ENCODE measurements at places on chromosomes 6 and 20. TPM values are rescaled to one million over a fixed set of nuclear protein-coding genes. Genes with fewer than 3 reads are reported as not detected.

Gene HSPA12B
- not detected for total RNA-seq

Gene TRIM40
- not detected for total RNA-seq

- H3K36me3 ChIP-seq = no peaks in the 10 kb centered on the region
- H3K27me3 ChIP-seq = peaks cover 38% of the 10 kb centered on the region
- H3K4me3 ChIP-seq = no peak overlapping the region
These were observed 292.5 kb downstream of the PHACTR1 start for GRCh38 chr6:13009031-13009430.

- no peaks in the 10 kb centered on the region for H3K27me3 ChIP-seq
- peaks cover 19% of the 10 kb centered on the region for H3K36me3 ChIP-seq
- DNase-seq = no peak
- no peak overlapping the region for H3K4me3 ChIP-seq
- H3K4me1 ChIP-seq = peaks cover 27% of the 10 kb centered on the region
- H3K27ac ChIP-seq = no peak overlapping the region
These were observed 79.4 kb upstream of the SUPT3H start for GRCh38 chr6:45457141-45457540.

DNA sequence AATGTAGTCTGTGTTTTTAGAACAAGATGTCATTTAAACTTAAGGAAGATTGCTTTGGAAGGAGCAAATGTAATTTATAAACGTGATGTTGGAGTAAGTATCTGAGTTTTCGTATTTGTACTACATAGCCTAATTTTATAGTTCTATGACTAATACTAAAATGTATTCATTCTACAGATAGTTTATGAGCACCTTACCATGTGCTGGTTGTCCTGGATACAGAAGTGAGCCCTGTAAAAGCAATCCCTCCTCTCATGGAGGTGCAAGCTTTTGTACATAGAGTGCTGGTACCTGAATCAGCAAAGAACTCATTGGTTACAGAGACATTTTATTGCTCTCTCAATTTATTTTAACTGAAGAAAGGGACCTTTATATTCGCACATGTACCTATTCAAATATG is 27.1 kb downstream of the TBPL1 start:
- no peaks in the 10 kb centered on the region for H3K27me3 ChIP-seq
- peaks cover 23% of the 10 kb centered on the region for H3K36me3 ChIP-seq
- no peak overlapping the region for H3K4me3 ChIP-seq
- no peak overlapping the region for H3K27ac ChIP-seq
- peaks cover 35% of the 10 kb centered on the region for H3K4me1 ChIP-seq

DNA sequence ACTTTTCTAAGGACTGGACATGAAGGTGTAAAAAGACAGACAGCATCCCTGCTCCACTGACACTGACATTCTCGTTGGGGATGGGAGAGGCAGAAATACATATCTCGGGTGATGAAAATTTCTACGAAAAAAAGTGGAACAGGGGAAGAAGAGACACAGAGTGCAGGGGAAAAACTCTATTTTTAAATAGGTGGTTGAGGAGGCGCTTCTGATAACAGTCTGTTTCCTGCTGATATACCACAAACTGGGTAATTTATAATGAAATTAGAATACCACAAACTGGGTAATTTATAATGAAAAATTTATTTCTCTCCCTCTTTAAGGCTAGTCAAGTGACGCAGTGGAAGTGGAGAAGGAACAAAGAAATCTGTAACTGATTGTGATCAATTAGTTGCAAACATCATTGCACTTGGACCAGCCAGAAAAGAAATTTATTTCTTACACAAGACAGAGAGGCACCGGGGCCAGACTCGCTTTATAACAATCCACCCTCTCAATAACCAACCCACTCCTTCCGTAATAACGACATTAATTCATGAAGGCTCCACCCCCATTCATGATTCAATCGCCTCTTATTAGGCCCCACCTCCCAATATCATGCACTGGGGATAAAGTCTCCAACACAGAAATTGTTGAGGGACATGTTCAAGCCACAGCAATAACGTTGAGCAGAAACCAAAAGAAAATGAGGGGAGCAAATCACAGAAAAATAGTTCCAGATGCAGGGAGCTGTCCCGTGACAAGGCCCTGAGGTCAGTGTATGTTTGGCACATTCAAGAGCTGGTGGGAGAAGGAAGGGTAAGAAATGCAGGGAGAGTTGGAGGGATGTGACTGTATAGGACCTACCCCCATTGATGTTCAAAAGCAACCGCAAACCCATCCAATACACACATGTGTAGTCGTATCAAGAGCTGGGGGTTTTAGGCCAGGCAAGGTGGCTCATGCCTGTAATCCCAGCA is 6.6 kb upstream of the SRSF6 start:
- H3K4me1 ChIP-seq = peaks cover 3% of the 10 kb centered on the region
- peaks cover 15% of the 10 kb centered on the region for H3K27me3 ChIP-seq
- H3K4me3 ChIP-seq = no peak overlapping the region
- DNase-seq = no peak
- no peaks in the 10 kb centered on the region for H3K36me3 ChIP-seq

Gene MYT1
- total RNA-seq = not detected

Gene WFDC5
- not detected for total RNA-seq

Gene FIG4
- 17.3 TPM for total RNA-seq

DNA sequence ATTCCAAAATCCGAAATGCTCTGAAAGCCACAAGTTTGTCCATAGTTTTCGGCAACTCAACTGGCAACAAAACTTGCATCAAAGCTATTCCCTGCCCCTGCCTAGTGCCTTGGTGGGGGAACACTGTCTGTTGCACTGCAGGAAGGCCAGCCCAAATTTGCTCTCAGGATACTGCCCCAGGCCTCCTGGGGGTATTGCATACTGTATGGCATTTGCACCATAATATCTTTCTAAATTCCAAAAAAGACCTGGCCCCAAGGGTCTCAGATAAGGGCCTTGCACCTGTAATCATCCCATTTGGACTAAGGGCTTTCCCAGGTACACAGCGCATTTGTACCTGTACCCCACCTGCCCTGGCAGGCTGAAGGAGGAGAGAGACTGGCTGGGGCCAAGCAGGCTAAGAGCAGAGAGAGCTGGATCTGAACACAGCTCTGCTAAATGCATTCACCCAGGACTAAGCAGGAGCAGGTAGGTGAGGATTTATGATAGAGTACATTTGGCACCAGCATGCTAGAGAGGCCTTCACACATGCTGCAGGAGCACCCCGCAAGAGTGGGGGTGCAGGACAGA is 4.0 kb upstream of the GRM4 start:
- no peak overlapping the region for H3K4me3 ChIP-seq
- peaks cover 68% of the 10 kb centered on the region for H3K27me3 ChIP-seq
- DNase-seq = no peak
- H3K36me3 ChIP-seq = no peaks in the 10 kb centered on the region

DNA sequence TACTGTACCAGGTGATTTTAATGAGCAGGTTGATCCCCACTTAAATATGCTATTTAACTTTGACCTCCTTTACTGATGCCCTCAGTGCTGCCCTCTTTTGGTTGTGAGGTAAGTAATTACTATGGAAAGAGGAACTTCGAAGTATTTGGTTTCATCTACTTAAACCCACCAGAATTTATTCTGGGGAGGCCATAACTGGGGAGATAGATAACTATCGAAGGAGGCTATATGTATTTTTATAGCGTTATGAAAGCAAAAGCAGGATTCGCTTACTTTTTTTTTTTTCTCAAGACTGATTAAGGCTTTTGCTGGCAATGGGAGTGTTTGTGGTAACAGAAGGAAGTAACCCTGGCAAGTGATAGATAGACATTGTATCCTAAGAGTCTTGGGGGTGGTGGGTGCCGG is 168.9 kb upstream of the CENPW start:
- H3K27ac ChIP-seq = no peak overlapping the region
- H3K27me3 ChIP-seq = no peaks in the 10 kb centered on the region
- no peak overlapping the region for H3K4me3 ChIP-seq
- H3K4me1 ChIP-seq = peaks cover 4% of the 10 kb centered on the region
- H3K36me3 ChIP-seq = no peaks in the 10 kb centered on the region

Gene RIPPLY2
- total RNA-seq = not detected

GRCh38 chr20:31719644-31720485 is 2.8 kb downstream of the BCL2L1 start:
- H3K36me3 ChIP-seq = peaks cover 72% of the 10 kb centered on the region
- peak overlapping the region; percentile 96 for H3K27ac ChIP-seq
- no peaks in the 10 kb centered on the region for H3K27me3 ChIP-seq
- no peak for DNase-seq

DNA sequence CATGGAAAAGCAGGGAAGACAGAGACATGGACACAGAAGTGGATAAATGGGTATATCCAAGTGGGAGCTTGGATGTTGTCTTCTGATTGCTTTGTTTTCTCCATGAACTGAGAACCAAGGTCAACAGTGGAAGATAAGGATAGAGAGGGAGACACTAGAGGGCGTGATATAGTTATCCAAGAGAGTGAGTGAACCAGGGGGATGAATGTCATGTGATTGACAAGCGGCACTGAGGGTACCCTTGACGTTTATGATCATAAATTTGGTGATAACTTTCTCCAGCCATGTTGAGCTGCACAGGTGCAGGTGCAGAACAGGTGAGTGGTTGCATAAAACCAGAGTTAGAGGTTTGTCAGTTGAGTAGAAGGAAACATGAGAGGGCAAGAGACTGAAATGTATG is 20.7 kb downstream of the EBF4 start:
- H3K27me3 ChIP-seq = peaks cover 2% of the 10 kb centered on the region
- H3K27ac ChIP-seq = no peak overlapping the region
- no peak overlapping the region for H3K4me3 ChIP-seq
- DNase-seq = no peak

DNA sequence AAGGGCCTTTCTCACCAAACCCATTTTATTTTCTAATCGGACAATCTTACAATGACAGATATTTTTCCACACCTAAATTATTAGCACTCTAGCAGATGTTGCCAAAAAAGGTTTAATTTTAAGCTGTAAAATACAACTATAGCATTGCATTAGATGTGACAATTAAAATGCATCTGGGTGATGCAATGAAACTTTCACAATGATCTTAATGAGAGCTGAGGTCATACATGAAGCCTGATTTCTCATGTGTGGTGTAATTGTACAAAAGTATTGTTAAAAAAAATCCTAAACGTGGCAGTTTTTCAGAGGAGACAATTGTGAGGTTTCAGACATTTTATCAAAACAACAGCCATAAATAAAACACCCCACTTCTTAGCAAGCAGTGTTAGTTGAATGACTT is 606.0 kb downstream of the HDGFL1 start:
- no peak for DNase-seq
- no peaks in the 10 kb centered on the region for H3K36me3 ChIP-seq
- no peaks in the 10 kb centered on the region for H3K27me3 ChIP-seq
- no peak overlapping the region for H3K27ac ChIP-seq
- no peaks in the 10 kb centered on the region for H3K4me1 ChIP-seq
- no peak overlapping the region for H3K4me3 ChIP-seq

- no peaks in the 10 kb centered on the region for H3K27me3 ChIP-seq
- H3K36me3 ChIP-seq = no peaks in the 10 kb centered on the region
- no peak overlapping the region for H3K27ac ChIP-seq
- no peaks in the 10 kb centered on the region for H3K4me1 ChIP-seq
- no peak for DNase-seq
- H3K4me3 ChIP-seq = no peak overlapping the region
These were observed 14.2 kb downstream of the MLIP start for GRCh38 chr6:54125493-54125892.

Gene SLC22A2
- total RNA-seq = not detected

Gene TFAP2C
- total RNA-seq = not detected

- no peak for DNase-seq
- H3K36me3 ChIP-seq = no peaks in the 10 kb centered on the region
- H3K4me1 ChIP-seq = peaks cover 14% of the 10 kb centered on the region
- no peaks in the 10 kb centered on the region for H3K27me3 ChIP-seq
These were observed 154.6 kb upstream of the AHI1 start for GRCh38 chr6:135651964-135652755.

GRCh38 chr6:169231790-169232506 is 21.7 kb downstream of the THBS2 start:
- no peak overlapping the region for H3K27ac ChIP-seq
- H3K4me1 ChIP-seq = no peaks in the 10 kb centered on the region
- DNase-seq = no peak
- no peaks in the 10 kb centered on the region for H3K27me3 ChIP-seq
- H3K4me3 ChIP-seq = no peak overlapping the region

GRCh38 chr20:23000232-23000947 is 34.7 kb upstream of the SSTR4 start:
- no peak overlapping the region for H3K27ac ChIP-seq
- no peak for DNase-seq
- no peak overlapping the region for H3K4me3 ChIP-seq
- H3K27me3 ChIP-seq = peaks cover 4% of the 10 kb centered on the region
- no peaks in the 10 kb centered on the region for H3K4me1 ChIP-seq

DNA sequence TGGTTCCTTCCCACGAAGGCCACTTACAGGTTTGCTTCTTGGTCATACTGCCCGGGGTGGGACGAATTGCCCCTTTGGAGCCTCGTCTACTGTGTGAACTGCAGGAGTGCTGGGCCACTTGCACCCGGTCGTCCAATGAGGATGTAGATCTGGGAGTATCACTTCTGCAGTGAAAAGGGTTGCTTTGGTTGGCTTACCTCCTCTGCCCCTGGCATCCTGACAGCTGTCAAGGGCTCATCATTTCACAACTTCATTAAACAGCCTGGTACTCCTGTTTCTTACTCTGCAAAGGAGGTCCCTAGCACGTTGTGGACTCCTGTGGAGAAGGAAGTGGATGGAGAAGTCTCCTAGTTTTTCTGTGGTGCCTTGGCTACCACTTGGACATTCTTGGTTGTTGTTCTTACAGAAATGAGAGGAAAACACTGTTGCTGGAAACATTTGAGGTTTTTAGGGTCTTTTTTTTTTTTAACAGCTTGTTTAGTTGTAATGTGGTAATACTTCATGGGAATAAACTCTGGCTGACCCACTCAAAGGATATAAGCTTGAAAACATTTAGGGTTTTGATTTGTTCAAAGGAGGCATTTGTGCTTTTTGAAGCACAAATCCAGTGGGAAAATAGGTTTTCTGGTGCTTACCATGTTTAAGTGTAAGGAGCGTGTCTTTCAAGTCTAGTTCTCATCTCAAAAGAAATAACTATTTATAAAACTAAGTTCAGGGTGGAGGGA is 60.7 kb downstream of the AKAP12 start:
- no peak overlapping the region for H3K27ac ChIP-seq
- no peak for DNase-seq
- no peak overlapping the region for H3K4me3 ChIP-seq
- H3K36me3 ChIP-seq = no peaks in the 10 kb centered on the region

DNA sequence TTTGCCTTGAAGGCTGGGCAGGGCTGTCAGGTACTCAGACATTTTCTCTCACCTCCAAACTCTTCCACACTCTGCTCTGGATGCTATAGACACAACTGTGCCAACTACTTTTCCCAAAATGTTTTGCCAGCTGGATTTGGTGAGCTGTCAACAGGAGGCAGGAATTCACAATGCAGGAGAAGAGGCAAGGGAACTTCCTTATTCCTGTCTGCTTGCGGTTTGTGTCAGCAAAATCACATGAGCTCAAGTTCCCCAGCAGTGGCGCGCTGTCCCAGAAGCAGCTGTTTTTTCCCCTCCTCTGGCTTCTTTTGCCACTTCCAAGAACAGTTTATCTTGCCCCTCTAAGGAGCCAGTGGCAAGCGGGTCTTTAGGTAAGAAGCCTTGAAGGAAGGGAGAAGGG is 608.2 kb downstream of the PRKN start:
- H3K27ac ChIP-seq = no peak overlapping the region
- no peak overlapping the region for H3K4me3 ChIP-seq
- H3K36me3 ChIP-seq = no peaks in the 10 kb centered on the region
- no peaks in the 10 kb centered on the region for H3K27me3 ChIP-seq
- no peaks in the 10 kb centered on the region for H3K4me1 ChIP-seq

Measured in activated CD4-positive, alpha-beta memory T cell treated with anti-CD3 and anti-CD28 coated beads for 36 hours (primary cell).